ENCODE measurements at places on chromosomes 5 and 9.

- peak; percentile 89 for DNase-seq
These were observed 17.4 kb upstream of the GPR151 start for GRCh38 chr5:146533260-146533857.

GRCh38 chr5:150780187-150780692 is 1.7 kb downstream of the SMIM3 start:
- DNase-seq: peak; percentile 78

DNA sequence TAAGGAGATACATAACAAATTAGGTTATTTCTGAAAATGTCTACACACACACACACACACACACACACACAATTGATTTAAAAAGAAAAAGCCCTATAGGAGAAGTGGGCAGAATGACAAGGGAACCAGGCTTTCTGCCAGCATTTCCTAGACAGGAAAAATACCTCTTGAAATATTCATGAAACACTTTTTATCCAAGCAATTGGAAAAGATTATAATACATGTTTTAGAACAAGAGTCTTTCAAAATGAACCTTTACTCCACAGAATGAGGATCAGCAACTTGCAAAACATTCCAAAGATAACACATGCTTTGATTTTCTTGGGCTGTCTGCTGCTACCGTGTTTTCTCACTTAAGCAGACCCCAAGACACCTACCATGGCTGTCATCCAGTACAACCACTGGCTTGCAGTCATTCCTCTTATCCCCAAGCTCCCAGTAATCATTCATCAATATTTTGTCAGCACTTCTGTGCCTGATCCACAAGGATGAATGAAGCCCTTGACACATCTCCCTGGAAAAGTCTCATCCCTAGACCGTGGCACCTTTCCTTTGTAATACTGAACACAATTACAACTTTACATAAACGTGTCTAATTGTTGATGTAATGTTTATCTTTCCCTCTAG is 717.1 kb upstream of the ZNF608 start:
- no peak for DNase-seq

DNA sequence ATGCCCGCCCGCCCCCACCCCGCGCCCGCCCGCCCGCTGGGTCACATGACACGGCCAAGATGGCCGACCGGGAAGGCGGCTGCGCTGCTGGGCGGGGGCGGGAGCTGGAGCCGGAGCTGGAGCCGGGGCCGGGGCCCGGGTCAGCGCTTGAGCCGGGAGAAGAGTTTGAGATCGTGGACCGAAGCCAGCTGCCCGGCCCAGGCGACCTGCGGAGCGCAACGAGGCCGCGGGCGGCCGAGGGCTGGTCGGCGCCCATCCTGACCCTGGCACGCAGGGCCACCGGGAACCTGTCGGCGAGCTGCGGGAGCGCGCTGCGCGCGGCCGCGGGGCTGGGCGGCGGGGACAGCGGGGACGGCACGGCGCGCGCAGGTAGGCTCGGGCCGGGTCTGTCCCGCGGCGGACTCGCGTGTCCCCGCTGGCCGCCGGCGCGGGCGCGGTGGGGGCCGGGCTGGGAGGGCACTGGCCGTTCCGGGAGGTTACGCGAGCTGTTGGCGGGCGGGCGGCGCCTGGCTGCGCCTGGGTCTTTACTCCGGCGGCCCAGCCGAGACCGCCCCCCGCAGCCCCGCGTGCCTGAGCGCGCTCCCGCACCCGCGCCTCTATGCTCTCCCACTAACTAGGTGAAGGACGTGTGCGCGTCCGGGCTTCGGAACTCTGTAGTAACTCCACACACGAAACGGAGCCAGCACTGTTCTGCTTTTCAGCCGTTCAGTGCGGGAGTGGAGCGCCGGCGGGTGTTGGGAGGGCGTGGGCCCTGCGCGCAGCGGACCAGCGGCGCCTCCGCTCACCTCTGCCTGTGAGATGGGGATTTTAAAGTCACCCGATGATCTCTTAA is at the start of gene RUFY1:
Gene RUFY1 (plus strand): TSS at position 44 of the 832 bp plus-strand sequence. CDS start 16 bp downstream, at position 60.
- DNase-seq: peak; percentile 82

- DNase-seq: no peak
These were observed 32.6 kb downstream of the NKX2-5 start for GRCh38 chr5:173202266-173202875.

DNA sequence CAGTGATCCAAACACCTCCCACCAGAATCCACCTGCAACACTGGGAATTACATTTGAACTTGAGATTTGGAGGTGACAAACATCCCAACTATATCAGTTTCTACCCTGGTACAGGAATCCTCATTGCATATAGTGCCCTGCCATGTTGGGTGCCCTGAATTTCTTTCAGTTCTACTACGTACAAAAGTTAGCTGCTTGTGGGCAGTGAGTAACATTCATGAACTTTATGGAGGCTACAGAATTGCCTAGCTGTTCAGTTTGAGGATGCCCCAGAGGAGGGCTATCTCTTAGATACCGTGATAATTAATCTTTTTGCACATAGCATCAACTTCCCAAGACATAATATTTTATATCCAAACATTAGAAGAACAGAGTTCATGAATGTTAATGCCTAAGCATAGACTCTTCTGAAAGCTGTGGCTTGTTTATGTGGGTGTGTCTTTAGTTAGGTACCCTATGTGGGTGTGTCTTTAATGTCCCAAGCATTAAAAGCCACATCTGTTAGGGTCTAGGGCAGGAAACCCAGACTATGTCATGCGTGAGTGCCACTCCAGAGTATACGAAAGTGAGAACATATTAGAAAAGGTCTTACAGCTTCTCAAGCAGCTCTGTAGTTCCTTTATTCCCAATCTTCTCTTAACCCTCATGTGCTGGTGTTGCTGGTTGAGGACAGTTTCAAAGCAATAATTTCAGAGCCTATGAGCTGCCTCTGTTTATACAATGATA is 47.0 kb upstream of the CHD1 start:
- DNase-seq: no peak

DNA sequence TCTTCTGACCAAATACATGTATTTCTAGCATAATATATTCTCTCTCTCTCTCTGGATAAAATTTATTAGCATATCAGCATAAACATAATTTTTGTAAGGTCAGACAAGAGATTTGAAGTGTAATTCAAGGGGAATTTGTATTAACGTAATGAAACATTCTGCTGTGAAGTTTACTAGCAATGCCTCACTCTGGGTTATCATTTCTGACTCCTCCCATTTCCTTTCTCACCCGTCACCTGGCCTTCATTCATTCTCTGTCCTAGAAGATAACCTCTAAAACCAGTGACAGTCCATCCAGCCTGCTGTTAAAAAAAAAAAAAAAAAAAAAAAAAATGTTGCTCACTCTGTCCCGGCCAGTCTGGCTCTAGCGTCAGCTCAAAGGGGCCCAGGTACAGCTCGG is 27.1 kb downstream of the GRAMD2B start:
- DNase-seq: peak; percentile 51

DNA sequence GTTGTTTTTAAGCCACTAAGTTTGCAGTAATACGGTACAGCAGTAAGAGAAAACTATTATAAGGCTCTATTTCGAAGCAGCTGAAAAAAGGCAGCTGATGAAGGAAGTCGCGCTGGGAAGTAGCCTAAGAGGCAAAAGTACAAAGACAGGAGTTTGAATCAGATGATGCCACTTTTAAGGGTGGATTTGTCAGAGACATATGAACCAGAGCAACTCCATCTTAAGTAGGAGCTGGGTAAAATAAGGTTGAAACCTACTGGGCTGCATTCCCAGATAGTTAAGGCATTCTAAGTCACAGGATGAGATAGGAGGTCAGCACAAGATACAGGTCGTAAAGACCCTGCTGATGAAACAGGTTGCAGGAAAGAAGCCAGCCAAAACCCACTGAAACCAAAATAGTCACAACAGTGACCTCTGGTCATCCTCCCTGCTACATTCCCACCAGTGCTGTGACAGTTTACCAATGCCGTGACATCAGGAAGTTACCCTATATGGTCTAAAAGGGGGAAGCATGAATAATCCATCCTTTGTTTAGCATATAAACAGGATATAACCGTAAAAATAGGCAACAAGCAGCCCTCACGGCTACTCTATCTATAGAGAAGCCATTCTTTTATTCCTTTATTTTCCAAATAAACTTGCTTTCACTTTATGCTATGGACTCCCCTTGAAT is 91.8 kb upstream of the PRSS3 start:
- no peak for DNase-seq

DNA sequence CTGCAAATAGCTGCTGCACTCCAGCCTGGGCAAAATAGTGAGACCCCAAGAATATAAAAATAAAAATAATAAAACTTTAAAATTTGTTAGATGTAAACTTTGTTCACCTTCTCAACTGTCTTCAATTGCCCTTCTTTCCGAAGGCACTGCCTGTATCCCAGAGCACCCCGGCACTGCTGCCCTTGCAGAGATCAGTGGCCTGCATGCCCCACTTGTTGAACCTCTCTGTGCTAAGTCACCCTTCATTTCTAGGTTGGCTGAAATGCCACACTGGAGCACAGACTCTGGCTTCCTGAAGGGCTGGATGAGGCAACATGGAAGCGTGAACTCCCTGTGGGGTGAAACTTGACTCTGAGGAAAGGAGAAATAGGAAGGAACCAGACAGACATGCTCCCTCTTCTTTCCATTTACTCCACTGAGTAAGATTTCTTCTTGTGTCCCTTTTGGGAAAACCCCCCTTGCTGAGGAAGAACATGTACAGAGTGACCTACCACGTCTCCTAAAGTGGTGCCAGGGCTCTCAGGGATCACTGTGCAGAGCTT is 8.4 kb upstream of the JMY start:
- DNase-seq: no peak

DNA sequence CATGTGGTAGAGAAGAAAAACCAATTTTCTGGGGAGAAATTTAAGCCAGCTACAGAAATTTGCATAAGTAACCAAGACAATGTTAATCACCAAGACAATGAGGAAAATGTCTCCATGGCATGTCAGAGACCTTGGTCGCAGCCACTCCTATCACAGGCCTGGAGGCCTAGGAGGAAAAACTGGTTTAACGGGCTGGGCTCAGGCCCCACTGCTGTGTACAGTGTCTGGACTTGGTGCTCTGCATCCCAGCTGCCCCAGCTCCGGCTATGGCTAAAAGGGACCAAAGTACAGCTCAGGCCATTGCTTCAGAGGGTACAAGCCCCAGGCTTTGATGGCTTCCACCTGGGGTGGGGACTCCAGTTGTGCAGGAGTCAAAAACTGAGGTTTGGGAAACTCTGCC is 1075.1 kb upstream of the CDH18 start:
- DNase-seq: no peak

DNA sequence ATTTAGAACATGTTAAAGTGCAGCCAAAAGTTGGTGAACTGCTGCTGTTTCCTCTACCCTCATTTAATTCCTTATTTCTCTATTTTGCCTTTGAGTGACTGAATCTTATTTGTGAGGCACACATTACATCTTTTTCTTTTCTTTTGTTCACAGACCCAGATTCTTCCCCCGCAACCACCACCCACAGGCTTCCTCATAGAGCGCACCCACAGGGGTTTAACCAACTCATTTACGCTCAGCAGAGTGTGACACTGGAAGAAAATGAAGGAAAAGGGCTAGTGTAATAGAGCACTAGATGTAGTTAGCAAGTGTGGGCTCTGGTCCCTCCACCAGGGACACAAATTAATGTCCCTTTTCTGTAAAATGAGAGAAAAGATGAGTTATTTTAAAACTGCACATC is 200.7 kb downstream of the PARP8 start:
- DNase-seq: no peak

- DNase-seq: no peak
These were observed 124.1 kb downstream of the MVB12B start for GRCh38 chr9:126450668-126451205.

- no peak for DNase-seq
These were observed 105.8 kb upstream of the IL6ST start for GRCh38 chr5:56100439-56101176.

DNA sequence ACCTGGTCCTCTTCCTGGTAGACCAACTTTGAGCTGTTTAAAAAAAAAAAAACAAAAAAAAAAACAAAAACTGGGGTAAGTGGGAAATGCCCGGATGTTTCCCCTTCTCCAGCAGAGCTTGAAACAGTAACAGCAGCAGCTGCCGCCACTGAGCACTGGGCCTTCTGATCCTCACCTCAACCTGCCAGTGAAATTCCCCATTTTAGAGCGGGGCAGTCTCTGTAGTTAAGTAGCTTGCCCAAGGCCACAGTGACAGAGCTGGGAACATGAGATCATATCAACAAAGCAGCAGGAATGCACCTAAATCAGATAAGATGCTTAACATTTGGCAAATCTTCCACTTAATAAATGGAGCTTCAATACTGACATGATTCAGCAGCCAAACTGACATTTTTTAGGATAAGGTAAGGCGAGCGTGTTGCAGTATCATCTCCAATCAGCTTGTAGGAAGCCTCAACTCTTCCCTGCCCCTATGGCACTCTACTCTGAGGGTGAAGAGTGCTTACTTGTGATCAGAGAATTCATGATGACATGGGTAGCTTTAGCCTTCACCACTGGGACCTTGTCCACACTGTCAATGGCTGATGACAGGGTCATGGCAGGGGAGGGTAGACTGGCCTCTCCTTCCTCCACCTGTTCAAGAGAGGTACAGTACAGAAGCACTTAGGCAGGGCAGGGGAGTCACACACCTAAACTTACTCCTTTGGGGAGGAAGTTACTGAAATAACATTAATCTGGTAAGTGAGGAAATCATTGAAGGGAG is 9.3 kb downstream of the KIAA1191 start:
- DNase-seq: no peak

GRCh38 chr5:180975338-180975737 is 13.3 kb upstream of the BTNL3 start:
- DNase-seq: peak; percentile 3

DNA sequence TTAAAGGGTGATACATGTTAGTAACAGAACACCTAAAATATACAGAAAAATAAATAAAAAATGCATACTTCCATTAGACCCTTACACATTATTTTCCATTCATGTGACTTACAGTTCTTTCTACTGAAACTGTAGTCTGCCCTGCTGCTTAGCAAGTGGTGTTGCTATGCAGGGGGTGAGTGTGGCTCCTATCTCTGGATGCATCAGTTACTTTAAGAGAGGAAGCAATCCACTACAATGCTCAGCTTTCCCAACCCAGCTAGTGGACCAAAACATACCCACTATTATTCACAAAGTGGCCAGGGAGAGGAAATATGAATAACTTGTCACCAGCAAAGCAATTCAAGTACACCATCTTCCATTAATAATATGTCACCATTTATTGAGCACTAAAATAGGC is 121.8 kb downstream of the DOCK2 start:
- no peak for DNase-seq

GRCh38 chr9:134983506-134984371 is 66.0 kb upstream of the FCN1 start:
- DNase-seq: no peak

GRCh38 chr9:121765021-121765950 is 113.9 kb downstream of the DAB2IP start:
- DNase-seq: no peak

DNA sequence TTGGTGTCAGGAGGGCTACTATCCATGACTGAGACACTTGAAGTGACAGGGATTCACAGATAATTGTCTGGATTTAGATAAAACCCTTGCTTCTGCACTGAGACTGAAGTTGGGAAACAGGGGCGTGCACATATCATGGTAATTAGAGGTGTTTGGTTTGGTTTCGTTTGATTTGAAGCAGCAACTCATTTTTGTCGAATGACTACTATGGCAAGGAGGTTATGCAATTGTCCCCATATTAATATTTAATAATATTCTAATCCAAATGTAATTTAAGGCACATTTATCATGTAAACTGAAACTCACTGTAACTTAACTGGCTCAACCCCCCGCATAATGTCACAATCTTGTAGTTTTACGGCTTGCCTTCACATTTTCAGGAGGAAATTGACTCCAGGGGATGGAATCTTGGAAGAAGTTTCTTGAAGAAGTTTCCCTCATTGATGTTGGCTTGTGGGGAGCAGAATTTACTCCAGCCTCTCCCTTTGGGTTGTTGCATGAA is 12.5 kb downstream of the ZNF366 start:
- no peak for DNase-seq

- DNase-seq: no peak
These were observed 390.1 kb downstream of the CCDC171 start for GRCh38 chr9:15942831-15943424.
